CD4-positive, alpha-beta T cell treated with Interleukin-10 for 1 hour (primary cell): ENCODE measurements at places on chromosomes 7 and 10.

- DNase-seq: no peak
Observed at GRCh38 chr7:69515495-69516212, 82.6 kb upstream of the AUTS2 start.

DNA sequence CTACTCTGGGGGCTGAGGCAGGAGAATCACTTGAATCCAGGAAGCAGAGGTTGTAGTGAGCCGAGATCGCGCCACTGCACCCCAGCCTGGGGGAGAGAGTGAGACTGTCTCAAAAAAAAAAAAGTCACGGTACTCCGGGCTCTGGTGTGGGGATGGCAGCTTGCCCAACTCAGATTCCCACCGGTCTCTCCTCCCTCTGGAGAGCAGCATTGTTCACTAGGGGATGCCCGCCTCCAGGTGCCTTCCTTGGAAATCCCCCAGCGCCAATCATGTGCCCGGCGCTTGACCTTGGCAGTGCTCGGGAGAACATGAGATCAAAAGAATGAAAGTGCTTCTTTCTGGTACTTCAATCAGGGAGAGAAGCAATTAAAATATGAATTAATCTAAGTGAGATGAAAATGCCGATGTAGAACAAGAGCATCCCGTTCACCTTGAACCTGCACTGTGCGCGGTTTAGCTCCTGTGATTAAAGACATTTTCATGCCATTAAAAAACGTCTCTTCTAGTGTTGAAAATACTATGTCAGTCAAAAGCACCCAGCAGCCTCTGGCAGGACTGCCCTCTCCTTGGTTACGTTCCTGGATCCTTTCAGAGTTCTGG lies 1127.3 kb upstream of the AUTS2 start:
- no peak for DNase-seq

GRCh38 chr7:131329176-131329570 lies 1.5 kb downstream of the MKLN1 start:
- DNase-seq: no peak

- DNase-seq: peak; percentile 31
Observed at GRCh38 chr7:77428777-77429231, 12.7 kb upstream of the GSAP start.
